Activated CD4-positive, alpha-beta T cell treated with anti-CD3 and anti-CD28 coated beads, Interleukin-2, amount 50 U/mL, for 1 hour (primary cell): ENCODE measurements at places on chromosomes 12 and 14.

GRCh38 chr12:108120863-108121165, 8.3 kb upstream of the WSCD2 start:
- no peak for DNase-seq

DNA sequence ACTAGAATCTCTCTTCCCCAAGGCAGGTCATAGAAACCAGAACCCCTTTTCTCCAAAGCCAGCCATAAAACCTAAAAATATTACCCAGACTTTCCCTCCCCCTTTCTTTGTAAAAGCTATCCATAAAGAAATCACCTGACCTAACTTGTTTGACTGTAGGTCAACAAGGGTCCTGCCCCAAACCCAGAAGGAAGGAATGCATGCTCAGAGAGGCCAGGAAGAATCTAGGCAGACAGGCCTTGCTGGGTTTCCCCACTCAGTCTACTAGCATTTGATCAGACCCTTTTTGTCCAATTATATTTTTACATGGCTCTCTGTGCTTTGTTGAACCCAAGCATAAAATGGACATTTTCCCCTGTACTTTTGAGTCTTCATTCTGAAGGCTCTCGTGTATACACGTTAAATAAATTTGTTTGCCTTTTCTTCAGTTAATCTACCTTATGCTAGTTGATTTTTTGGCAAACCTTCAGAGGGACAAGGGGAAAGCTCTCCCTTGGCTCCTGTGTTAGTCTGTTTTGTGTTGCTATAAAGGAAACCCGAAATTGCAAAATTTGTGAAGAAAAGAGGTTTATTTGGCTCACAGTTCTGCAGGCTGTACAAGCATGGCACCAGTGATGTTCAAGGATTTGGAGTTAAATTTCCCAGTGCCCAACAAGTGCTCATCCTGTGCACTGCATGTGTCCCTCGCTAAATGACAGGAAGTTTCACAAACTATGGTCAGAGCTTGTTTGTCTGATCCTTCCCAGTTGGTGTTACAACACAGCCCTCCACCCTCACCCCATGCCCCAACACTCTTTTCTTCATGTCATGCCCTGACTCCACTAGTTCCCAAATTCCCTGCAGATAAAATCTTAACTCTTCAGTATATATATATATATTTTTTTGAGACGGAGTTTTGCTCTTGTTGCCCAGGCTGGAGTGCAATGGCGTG, 14.2 kb upstream of the RASSF3 start:
- DNase-seq, result no peak

- no peak for DNase-seq
Measured at GRCh38 chr12:24861766-24862540, 86.9 kb downstream of the BCAT1 start.

- no peak for DNase-seq
Measured at GRCh38 chr14:97077253-97077653, 280.1 kb downstream of the VRK1 start.

DNA sequence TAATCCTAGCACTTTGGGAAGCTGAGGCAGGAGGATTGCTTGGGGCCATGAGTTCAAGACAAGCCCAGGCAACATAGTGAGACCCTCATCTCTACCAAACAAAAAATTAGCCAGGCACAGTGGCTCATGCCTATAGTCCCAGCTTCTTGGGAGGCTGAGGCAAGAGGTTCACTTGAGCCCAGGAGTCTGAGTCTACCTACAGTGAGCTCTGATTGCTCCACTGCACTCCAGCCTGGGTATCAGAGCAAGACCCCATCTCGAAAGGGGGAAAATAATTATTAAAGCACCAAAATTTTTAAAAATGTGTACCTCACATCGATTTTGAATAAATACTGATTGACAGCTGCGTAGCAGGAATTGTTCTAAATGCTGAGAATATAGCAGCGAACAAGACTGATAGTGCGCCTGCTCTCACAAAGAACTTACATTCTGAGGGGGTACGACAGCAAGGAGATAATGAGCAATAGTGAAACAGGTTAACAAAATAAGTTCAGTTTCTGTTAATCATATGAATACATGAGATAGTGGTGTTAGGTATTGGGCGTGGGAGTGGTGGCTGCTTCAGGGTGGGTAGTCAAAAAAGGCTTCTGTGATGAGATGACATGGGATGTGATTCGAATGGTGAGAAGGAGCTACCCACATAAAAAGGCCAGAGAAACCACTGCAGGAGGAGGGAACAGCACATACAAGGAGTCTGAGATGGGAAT, 19.6 kb downstream of the HCFC2 start:
- DNase-seq, result no peak

DNA sequence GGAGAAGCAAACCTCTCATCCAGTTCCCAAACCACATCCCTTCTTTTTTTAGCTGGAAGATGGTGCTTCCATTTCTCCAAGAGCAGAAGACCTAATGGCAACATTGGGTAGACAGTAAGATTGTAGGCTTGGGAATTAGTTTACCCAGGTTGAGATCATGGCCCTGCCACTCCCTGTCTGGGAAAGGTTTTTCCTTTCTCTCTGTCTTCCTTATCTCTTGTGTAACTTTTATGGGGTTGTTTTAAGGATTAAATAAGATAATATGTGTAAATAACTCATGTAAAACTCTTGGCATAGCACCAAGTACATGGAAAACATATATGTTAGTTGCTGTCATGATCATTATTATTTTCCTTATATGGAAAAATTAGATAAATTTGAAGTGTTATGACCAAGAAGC, 23.2 kb upstream of the PSMA6 start:
- no peak for DNase-seq
